Fibroblast of lung (primary cell): ENCODE measurements at places on chromosomes 1 and 21. TPM values are rescaled to one million over a fixed set of nuclear protein-coding genes. Genes with fewer than 3 reads are reported as not detected.

GRCh38 chr1:43769350-43769908 lies 62.1 kb downstream of the ST3GAL3 start:
- no peaks in the 10 kb centered on the region for H3K27me3 ChIP-seq
- H3K4me1 ChIP-seq = peaks cover 3% of the 10 kb centered on the region
- H3K4me3 ChIP-seq = no peak overlapping the region
- no peaks in the 10 kb centered on the region for H3K36me3 ChIP-seq
- DNase-seq = no peak

Gene PRKAA2
- 4.9 and 7.1 TPM in 2 replicates for total RNA-seq

GRCh38 chr1:47406966-47407365 lies 9.1 kb upstream of the FOXE3 start:
- H3K36me3 ChIP-seq = no peaks in the 10 kb centered on the region
- no peaks in the 10 kb centered on the region for H3K4me1 ChIP-seq
- no peak for DNase-seq
- H3K27ac ChIP-seq = no peak overlapping the region
- H3K4me3 ChIP-seq = no peak overlapping the region
- H3K27me3 ChIP-seq = peaks cover 4% of the 10 kb centered on the region

DNA sequence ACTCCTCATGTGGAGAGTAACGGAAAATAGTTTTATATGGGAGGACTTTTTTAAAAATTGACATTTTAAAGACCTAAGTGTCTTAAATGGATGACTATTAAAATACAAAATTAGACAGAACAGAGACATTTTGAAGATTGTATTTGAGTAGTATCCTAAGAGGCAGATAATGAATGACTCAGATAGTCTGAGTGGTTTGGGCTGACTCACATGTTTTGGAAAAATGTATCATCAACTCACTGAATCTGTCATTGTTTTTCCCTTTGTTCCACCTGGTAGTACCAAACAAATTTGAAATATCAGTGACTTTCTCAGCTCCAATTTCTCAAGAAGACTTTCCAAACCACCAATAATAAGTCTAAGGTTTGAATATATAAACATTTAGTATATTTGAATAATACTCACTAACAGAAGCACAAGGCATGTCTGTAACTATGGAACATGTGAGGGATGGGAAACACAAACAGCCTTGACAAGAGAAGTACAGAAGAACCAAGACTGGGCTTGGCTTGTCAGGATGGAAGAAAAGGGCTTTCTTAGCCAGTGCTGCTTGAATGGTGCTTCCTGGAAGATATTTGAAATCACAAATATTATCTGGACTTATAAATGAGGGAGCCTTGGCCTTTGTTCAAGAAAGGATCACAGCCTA lies 90.6 kb downstream of the SGIP1 start:
- no peaks in the 10 kb centered on the region for H3K27me3 ChIP-seq
- H3K36me3 ChIP-seq = peaks cover 2% of the 10 kb centered on the region
- no peak overlapping the region for H3K4me3 ChIP-seq
- peak overlapping the region; percentile 46 for H3K27ac ChIP-seq

Gene ARHGAP30
- not detected in 2 replicates for total RNA-seq

Gene RGS1
- total RNA-seq = under 0.01 and 0.50 TPM in 2 replicates

Gene PRAMEF4
- not detected in 2 replicates for total RNA-seq

DNA sequence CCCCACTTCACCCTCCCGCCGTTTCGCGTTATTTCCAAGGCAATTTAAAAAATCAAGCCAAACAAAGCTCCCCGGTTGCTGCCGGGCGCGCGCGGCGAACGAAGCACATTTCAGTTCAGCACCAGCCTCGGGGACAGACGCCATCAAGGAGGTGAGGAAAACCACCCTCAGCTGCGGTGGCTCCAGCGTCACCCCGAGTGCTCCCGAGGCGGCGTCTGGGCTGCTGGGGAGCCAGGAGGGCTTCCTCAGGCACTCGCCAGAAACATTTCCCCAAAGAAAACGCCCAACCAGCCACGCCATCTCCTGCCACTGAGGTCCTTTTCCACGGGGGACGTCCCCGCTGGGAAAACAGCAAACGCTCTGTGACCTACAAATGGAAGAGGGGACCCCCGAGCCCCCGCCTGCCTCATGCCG lies 623 bp downstream of the GNG4 start:
- peak overlapping the region; percentile 16 for H3K4me3 ChIP-seq
- DNase-seq = peak; percentile 72
- peaks cover 25% of the 10 kb centered on the region for H3K27me3 ChIP-seq
- no peaks in the 10 kb centered on the region for H3K4me1 ChIP-seq

DNA sequence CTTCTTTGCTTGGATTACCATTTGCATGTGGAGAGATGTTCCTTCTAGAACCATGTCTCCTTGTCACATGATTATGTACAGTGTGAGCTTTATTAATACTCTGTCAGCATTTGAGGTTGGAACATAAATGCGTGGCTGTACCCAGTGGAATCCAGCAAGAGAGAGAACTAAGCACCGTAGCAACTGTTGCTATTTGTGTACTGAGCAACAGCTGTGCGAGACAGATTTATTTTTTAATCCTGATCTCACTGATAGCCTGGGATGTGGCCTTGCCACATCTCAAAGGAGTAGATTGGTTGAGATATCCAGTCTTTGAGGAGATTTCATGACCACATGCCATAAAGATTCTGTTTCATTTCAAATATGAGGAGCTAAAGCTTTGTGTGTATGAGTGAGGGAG lies 43.4 kb downstream of the KIF1B start:
- H3K4me1 ChIP-seq = peaks cover 11% of the 10 kb centered on the region
- H3K36me3 ChIP-seq = no peaks in the 10 kb centered on the region
- H3K27me3 ChIP-seq = no peaks in the 10 kb centered on the region
- peak; percentile 87 for DNase-seq

DNA sequence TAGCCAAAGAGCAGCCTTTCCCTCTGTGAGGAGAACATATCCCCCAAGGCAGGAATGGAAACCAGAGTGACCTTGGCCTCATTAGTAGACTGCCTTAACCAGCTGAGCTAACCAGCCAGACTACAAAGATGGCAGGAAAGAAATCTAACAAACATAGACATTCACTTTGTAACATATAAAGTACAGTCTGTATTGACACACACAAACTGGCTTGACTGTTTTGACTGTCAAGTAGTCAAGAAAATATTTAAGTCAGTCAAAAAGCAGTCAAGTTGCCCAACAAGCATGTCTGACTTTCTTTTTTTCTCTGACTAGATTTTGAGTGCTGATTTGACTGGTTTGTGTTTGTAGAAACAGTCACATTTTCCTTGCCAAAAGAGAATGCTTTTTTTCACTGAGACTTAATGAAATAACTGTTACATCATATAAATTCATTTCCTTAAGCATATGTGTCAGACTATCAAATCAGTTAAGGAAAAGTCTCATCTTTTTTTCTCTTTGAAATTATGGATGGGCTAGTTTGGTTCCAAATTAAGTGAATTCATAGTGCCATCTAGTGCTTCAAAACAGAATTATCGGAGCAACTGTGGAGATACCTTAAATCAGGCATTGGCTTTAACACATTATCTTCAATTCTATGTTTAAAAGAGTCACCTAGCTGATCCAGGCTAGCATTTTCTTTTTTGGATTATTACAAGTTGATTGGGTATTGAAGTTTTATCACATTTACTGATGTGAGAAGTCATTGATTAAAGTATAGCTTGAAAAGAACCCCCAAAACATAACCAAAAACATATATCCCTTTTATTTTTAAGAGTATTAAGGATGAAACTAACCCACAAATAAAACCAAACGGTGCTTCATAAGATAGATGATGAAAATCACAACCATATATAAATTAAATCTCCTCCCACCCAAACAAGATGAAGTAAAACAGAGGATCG lies 75.0 kb downstream of the ATP6V1G3 start:
- no peaks in the 10 kb centered on the region for H3K27me3 ChIP-seq
- DNase-seq = peak; percentile 64
- H3K4me3 ChIP-seq = no peak overlapping the region
- no peak overlapping the region for H3K27ac ChIP-seq
- peaks cover 3% of the 10 kb centered on the region for H3K4me1 ChIP-seq

Gene FCRL5
- not detected in 2 replicates for total RNA-seq

Gene CFHR4
- total RNA-seq = not detected in 2 replicates

DNA sequence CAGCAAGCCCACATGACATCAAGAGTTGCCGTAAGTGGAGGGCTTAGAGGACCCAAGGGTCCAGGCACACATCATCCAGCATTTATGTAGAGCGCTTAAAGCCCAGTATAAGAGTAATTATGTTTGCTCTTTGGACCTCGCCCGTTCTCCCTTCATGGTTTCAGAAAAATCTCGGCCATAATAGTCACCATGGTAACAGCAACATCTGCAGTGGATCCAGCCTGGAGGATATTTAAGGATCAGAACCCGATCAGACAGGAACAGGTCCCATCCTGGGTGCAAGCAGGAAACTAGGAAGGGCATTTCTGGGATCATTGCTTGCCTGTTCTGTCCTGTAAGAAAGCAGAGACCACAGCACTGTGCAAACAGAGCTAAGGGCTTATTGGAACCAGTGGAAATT lies 89.9 kb upstream of the KAZN start:
- no peak overlapping the region for H3K27ac ChIP-seq
- no peaks in the 10 kb centered on the region for H3K27me3 ChIP-seq
- no peak overlapping the region for H3K4me3 ChIP-seq
- no peaks in the 10 kb centered on the region for H3K36me3 ChIP-seq
- DNase-seq = no peak

Gene SLAMF9
- total RNA-seq = not detected in 2 replicates

DNA sequence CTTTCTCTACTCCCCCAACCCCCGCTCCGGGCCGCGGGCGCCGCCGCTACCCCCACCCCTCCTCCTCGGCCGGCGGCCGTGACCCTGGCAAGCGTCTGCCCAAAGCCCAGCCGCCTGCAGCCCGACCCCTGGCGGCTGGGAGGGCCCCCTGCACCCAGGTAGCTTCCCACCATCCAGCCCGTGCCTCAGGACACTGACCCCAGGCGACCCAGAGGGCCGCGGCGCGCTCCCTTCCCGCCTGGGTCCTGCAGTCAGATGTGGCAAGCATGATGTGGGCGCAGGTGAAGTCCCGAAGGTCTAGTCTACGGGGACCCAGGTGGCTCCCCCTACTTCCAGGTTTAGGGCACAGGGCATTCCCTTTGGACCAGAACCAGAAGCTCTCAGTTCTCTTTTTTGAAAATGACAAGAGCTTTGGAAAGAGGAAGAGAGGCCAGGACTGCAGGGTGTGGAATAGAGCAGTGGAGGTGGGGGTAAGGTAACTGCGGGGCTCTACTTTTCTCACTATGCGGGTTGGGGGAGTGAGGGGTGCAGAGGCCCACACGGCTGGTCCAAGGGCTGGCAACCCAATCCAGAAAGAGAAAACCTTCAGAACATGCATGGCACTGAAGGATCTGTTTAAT lies at the start of gene DENND4B:
Gene DENND4B, minus strand, starts transcription at position 97 of the 620 bp plus-strand sequence. CDS start 2,344 bp downstream, outside the sequence.
- DNase-seq = peak; percentile 64
- no peaks in the 10 kb centered on the region for H3K27me3 ChIP-seq
- H3K4me3 ChIP-seq = peak within 1 kb of the TSS; percentile 86
- peaks cover 4% of the 10 kb centered on the region for H3K4me1 ChIP-seq
- H3K36me3 ChIP-seq = peaks cover 18% of the 10 kb centered on the region

GRCh38 chr1:37931102-37931360 lies 15.8 kb downstream of the INPP5B start:
- H3K36me3 ChIP-seq = no peaks in the 10 kb centered on the region
- H3K4me3 ChIP-seq = peak overlapping the region; percentile 39
- DNase-seq = no peak
- H3K27ac ChIP-seq = no peak overlapping the region
- no peaks in the 10 kb centered on the region for H3K27me3 ChIP-seq

DNA sequence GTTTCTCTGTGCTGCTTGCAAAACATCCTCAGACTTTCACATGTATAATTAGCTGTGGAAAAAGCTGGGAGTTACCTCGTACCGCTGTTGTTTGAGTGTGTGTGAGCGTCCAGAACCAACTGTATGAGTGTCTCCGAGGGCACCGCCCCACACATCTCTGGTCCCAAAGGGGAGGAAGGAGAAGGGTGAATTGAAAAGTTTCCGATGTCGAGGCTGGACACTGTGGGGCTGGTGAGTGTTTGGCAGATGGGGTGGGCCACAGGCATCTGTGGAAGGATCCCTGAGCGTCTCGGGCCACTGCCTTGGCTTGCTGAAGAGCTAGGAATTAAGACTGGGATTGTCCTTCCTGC lies 1.2 kb downstream of the ATP2B4 start:
- peak overlapping the region; percentile 96 for H3K4me3 ChIP-seq
- peaks cover 13% of the 10 kb centered on the region for H3K4me1 ChIP-seq
- peak overlapping the region; percentile 97 for H3K27ac ChIP-seq
- H3K36me3 ChIP-seq = peaks cover 3% of the 10 kb centered on the region

Gene MCOLN2
- total RNA-seq = 1.5 and 6.2 TPM in 2 replicates

Gene IGSF21
- total RNA-seq = not detected in 2 replicates

GRCh38 chr1:163701783-163702374 lies 380.1 kb downstream of the NUF2 start:
- no peak overlapping the region for H3K27ac ChIP-seq
- no peaks in the 10 kb centered on the region for H3K36me3 ChIP-seq
- DNase-seq = no peak
- no peak overlapping the region for H3K4me3 ChIP-seq
- no peaks in the 10 kb centered on the region for H3K4me1 ChIP-seq
